ENCODE measurements at places on chromosomes 12 and 14. TPM values are rescaled to one million over a fixed set of nuclear protein-coding genes. Genes with fewer than 3 reads are reported as not detected.

GRCh38 chr12:27865421-27865820 is 85.4 kb upstream of the MANSC4 start:
- DNase-seq = no peak

- no peak for DNase-seq
Observed at GRCh38 chr12:56991319-56992246, 14.8 kb downstream of the ZBTB39 start.

GRCh38 chr12:20695232-20695631 is at the start of gene SLCO1C1:
SLCO1C1 (plus strand) TSS chr12:20695332; CDS start chr12:20699577, 4,245 bp downstream.
- no peak for DNase-seq

- no peak for DNase-seq
Observed at GRCh38 chr12:54497883-54498282, 331 bp downstream of the NCKAP1L start.

DNA sequence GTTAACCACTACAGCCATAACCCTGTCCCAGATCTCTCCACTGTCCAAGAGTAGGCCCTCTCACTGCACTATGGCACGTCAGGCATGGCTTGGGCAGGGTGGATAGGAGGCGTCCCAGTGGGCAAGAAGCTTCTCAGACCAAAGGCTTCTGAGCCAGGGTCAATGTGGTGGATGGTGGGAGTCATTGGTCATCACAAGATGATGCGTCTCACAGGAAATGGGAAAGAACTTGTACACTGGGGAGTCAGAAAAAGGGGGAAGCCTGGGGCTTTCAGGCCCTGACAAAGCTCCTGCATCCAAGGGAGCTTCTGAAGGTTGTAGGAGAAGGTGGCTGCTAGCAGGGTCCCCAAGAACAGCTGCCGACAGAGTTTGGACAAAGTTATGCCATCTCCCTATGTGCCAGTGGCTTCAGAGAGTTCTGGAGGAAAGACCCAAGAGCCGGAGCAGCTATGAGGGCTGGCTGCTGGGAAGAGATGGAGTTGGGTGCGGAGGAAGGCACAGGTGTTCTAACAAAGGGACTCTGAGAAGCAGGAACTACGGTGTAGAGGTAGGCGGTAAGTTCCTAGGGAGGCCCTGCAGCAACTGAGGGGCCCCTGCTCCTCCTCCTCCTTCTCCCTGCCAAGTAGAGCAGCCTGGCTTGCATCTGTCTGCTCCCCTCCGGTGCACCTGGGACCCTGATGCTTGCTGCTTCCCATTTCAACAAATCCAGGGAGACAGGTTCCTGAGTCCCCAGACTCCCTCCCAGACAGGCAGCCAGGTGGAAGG is 81.1 kb downstream of the ARL6IP4 start:
- DNase-seq = no peak

Gene WSCD2
- not detected for total RNA-seq
